ENCODE measurements at places on chromosomes 4 and X. TPM values are rescaled to one million over a fixed set of nuclear protein-coding genes. Genes with fewer than 3 reads are reported as not detected.

DNA sequence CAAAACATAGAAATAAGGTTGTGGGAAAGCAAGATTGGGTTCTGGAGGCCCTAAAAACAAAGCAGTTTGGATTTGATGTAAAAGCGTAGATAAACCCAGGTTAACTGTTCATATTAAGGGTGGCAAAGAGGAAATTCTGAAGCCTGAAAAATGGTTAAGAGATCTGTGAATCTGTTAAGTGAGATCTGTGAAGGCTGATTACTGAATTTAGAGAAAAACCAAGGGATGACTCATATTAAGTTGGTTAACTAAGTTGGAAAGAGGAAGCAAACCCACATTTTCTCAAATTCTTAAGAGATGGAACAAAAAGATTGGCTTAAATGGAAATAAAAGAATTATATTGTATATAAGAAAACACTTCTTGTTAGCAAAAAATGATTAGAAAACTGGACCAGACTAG is 22.8 kb downstream of the GPAT3 start:
- no peak for DNase-seq

DNA sequence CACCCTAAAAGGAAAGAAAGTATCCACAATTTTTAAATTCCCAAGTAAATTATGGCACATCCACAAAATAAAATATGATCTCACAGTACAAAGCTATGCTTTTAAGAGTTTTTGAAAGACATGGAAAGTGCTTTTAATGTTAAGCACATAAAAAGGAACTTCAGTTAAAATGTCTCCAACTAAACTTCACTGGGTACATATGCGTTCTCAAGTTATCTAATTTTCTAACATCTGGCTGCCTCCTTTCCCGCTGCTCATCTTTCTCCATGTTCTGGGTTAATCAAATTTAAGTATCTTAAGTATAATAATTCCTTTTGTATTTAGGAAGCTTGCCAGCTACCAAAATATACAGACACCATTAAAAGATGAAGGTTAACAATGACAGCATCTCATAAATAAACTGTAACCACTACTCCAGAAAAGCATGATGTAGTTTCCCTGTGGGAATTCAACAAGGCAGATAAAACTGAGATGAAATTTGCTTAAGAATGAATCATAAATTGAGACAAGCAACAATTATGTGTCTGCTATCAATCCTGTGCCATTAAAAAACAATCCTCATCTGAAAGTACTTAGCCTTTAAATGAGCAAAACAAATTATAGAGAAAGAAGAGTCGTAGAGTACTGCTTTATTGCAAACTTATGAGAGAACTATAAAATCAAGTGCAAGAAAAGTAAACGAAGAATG is 25.1 kb downstream of the PRSS12 start:
- DNase-seq, result no peak

- no peak for DNase-seq
These were observed 134.8 kb upstream of the GABRA2 start for GRCh38 chr4:46524751-46525150.

- no peak for DNase-seq
These were observed 151.7 kb upstream of the RPS6KA6 start for GRCh38 chrX:84339507-84340364.

DNA sequence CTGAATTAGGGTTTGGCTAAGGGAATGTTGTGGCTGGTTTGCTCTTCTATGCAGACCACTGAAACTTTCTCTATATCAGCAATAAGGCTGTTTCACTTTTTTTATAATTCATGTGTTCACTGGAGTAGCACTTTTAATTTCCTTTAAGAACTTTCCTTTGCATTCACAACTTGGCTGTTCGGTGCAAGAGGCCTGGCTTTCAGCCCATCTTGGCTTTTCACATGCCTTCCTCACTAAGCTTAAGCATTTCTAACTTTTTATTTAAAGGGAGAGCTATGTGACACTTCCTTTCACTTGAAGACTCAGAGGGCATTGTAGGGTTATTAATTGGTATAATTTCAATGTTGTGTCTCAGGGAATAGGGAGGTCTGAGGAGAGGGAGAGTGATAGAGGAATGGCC is 142.3 kb downstream of the SHROOM4 start:
- DNase-seq, result no peak

Gene GABRQ
- 1.2 TPM for total RNA-seq

Gene RXFP1
- not detected for total RNA-seq

Gene PRKG2
- 2.0 TPM for total RNA-seq

Gene SYNPO2
- 0.46 TPM for total RNA-seq

Gene CENPVL1
- total RNA-seq, result not detected

Gene RS1
- not detected for total RNA-seq

Gene RAB39B
- total RNA-seq, result 1.6 TPM
